HFF-Myc (cell line): ENCODE measurements at places on chromosomes 7 and 10.

DNA sequence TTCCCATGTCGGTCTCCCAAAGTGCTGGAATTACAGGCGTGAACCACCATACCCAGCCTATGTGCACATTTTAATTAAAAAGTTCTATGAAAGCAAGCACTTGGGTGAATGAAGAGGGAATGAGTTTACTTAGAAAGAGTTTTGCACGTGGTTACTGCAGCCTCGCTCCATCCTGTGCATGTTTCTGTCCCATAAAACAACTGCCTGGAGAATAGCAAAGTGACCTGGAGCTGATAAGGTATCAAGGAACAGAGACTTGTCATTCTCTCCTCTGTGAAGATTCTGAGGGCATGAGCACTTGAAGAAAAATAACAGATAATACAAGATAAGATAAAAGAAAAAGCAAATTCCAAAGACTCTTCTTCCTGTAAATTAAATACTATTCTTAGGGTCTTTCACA is 112.2 kb upstream of the JCAD start:
- no peak for DNase-seq

GRCh38 chr10:5619362-5620211 is 46.8 kb downstream of the ASB13 start:
- DNase-seq, result no peak

DNA sequence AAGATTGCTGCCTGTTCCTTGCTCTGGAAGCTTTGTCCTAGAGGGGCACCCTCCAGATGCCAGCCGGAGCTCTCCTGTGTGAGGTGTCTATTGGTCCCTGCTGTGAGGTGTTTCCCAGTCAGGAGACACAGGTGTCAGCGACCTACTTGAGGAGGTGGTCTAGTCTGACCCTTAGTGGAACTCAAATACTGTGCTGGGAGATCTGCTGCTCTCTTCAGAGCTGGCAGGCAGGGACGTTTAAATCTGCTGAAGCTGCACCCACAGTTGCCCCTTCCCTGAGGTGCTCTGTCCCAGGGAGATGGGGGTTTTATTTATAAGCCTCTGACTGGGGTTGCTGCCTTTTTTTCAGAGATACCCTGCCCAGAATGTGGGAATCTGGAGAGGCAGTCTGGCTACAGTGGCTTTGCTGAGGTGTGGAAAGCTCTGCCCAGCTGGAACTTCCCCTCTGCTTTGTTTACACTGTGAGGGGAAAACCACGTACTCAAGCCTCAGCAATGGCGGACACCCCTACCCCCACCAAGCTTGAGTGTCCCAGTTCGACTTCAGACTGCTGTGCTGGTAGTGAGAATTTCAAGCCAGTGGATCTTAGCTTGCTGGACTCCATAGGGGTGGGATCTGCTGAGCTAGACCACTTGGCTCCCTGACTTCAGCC is 119.2 kb downstream of the PPP1R9A start:
- no peak for DNase-seq

DNA sequence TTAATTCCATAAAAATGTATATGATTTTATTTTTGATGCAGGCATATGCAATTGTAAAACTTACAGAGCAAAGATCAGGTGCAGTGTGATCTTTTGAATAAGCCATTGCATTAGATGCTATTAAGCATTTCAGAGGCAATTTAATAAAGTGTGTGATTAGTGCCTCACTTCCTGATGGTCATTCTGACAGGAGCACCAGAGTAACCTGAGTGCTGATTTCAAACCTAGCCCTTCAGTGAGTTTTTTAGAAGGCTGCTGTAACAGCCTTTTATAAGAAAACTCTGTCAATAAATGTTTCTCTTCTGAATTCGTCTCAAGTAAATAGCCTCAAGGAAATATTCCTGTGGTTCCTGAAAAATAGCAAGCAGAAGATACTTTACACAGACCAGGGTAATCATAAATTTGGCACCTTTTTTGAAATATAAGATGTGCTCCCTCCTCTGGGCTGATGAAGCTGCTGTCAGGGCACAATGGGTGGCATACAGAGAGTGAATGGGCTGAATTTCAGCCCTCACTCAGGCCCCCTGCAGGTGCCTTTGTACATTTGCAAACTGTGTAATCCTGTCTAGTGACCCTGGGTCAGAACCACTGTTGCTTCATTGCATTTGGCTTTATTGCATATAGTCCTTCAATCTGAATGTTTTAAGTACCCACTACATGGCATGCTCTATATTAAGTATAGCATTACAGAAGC is 193.7 kb upstream of the CSTF2T start:
- DNase-seq, result no peak

GRCh38 chr7:13850185-13850752 is 139.2 kb downstream of the ETV1 start:
- DNase-seq, result peak; percentile 99

DNA sequence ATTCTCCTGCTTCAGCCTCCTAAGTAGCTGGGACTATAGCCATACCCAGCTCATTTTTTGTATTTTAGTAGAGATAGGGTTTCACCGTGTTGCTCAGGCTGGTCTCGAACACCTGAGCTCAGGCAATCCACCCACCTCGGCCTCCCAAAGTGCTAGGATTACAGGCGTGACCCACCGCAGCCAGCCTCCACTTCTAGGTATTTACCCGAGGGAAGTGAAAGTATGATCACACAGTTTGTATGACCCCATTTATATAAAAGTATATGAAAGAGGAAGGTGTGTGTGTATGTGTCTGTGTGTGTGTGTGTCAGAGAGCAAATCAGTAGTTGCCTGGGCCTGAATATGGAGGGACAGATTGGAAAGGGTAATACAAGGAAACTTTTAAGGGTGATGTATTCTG is 2.0 kb upstream of the PURB start:
- DNase-seq, result no peak

DNA sequence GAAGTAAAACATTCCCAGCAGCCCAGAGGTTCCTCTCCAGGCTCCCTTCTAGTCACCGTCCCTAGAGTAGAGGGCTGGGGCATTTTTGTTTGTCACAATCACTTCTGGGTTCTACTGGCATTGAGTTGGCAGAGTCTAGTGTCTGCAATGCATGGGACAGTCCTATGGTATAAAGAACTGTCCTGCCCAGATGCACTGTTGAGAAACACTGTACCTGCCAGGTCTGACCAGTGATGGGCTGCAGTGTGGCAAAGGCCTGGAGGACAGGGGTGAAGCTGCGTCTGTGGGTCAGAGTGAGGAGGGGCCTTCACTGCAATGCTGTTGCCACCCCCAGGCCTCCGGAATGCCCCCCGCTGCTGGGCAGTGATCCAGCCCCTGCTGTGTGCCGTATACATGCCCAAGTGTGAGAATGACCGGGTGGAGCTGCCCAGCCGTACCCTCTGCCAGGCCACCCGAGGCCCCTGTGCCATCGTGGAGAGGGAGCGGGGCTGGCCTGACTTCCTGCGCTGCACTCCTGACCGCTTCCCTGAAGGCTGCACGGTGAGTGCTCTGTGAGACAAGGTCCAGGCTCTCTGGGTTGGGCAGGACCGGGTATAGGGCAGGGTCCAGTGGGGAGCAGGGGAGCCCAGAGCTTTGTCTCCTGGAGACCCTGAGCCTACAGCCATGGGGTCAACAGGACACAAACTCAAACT is 14.8 kb downstream of the SMO start:
- DNase-seq, result no peak

GRCh38 chr10:58662314-58662713 is 149.6 kb downstream of the BICC1 start:
- DNase-seq, result no peak

DNA sequence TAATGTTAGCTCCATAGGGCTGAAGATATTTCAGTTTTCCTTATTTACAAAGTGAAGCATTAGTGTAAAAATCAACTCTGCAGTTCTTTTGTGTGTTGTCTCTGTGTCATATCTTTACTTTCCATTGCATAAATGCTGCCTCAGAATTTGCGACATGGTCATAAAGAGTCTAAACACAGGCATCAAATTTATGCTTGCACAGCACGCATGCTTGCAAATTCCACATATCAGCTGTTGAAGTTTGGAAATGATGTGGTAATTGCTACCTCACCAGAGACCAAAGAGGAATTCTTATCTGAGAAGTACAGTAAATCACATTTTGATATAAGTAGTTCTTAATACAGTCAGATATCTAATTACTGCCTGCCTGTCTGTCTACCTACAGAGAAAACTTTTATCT is 348.2 kb upstream of the GRM3 start:
- no peak for DNase-seq

GRCh38 chr10:119383174-119383856 is 159.2 kb downstream of the RGS10 start:
- DNase-seq, result no peak

- no peak for DNase-seq
Measured at GRCh38 chr10:127984945-127985344, 78.0 kb downstream of the PTPRE start.

DNA sequence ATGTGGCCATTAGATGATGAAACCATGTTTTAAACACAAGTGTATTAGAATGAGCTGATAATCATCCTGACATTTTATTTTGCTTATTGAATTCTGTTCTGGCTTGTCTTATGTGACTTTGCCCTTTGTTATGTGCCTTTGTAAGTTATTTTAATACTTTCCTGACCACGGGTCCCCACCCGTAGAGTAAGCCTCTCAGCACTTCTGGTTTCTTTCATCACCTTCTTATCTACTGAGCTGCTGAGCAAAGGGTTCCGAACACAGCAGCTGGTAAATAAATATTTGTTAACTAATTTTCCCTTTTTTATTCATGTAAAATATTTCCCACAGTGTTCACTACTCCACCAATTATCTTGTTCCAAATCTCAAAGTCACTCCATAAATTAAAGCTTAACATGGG is 1115.3 kb downstream of the SORCS3 start:
- DNase-seq, result no peak

DNA sequence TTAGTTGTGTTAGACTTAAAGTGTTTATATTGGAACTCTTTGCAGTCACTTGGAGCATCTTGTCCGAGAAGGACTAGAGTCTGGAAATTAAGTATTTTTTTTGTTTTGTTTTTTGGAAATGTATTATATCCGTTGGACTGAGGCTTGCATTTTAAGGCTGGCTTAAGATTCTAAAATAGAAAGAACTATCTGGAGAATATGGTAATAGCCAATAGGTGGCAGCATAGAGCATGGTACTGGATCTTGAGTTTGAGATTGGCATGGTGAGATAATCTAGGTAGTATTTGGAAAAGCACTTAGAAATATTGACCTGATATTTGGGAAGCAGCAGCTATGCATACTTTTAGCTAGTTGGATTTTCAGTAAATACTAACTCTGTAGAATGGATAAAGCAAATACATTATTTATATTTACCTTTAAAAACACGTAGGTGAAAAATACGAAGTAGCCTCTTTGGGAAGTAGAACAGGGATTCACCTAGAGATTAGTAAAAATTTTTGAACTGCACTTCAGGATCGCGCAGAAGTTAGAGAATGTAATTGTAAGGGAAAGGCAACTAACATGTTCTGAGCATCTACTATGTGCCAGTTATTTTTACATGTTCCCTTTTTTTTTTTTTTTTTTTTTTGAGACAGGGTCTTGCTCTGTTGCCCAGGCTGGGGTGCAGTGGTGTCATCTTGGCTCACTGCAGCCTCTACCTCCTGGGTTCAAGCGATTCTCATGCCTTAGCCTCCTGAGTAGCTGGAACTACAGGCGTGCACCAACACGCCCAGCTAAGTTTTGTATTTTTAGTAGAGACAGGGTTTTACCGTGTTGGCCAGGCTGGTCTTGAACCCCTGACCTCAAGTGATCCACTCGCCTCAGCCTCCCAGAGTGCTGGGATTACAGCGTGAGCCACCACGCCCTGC is 78.6 kb downstream of the LCOR start:
- DNase-seq, result peak; percentile 31

- no peak for DNase-seq
Measured at GRCh38 chr7:144470078-144470477, 66.6 kb upstream of the NOBOX start.
